ENCODE measurements at places on chromosomes 16 and 17. TPM values are rescaled to one million over a fixed set of nuclear protein-coding genes. Genes with fewer than 3 reads are reported as not detected.

DNA sequence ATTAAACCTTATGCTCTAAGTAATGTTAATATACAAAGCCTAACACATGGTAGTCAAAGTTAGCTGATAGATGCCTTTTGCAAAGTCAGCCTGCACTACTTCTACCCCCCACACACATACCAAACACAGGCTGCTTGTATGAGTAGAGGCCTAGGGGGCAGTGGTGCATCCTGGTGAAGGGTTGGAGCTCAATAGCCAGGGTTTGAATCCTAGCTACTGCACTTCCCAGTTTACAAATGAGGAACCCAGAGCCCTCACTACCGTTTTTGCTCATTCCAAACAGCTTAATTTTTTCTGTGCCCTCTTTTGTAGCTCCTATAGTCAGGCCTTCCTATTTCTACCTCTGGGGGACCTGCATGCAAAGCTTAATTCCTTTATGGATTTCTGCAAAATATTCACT is 18.9 kb upstream of the HYDIN start:
- DNase-seq, result peak; percentile 82

- DNase-seq, result no peak
Measured at GRCh38 chr17:35799942-35800341, 4.5 kb upstream of the MMP28 start.

GRCh38 chr17:6019959-6020358 is 50.2 kb upstream of the WSCD1 start:
- DNase-seq, result no peak

GRCh38 chr17:42642336-42642735 is 16.7 kb upstream of the TUBG2 start:
- DNase-seq, result no peak

Gene CDK5R1
- 0.86 TPM for total RNA-seq

Data from esophagus muscularis mucosa (tissue), 4 donors.